Stimulated activated CD4-positive, alpha-beta T cell treated with anti-CD3 and anti-CD28 coated beads, Interleukin-2, amount 100 ng/mL, for 4 hours (primary cell): ENCODE measurements at places on chromosomes 7 and 10.

DNA sequence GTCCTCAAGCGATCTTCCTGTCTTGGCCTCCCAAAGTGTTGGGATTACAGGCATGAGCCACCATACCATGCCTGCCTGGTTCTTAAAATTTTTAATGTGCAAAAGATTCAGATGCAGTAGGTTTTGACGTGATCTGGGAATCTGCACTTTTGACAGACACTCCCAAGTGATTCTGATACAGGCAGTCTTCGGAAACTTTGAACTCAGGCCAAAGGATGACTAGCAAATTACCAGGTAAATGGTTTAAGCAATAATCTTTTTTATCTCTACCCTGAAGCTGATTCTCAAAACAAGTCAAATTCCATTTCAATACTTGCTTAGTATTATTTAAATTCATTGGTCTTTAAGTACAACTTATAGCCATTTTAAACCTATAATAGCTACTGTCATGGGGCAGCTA lies 2.6 kb upstream of the ADO start:
- no peak for DNase-seq

- no peak for DNase-seq
Observed at GRCh38 chr10:121084016-121084674, 233.0 kb downstream of the WDR11 start.

- no peak for DNase-seq
Observed at GRCh38 chr10:84177541-84178141, 4.0 kb downstream of the GPR15LG start.

GRCh38 chr7:30143748-30144251 lies 9.0 kb downstream of the MTURN start:
- DNase-seq: no peak

DNA sequence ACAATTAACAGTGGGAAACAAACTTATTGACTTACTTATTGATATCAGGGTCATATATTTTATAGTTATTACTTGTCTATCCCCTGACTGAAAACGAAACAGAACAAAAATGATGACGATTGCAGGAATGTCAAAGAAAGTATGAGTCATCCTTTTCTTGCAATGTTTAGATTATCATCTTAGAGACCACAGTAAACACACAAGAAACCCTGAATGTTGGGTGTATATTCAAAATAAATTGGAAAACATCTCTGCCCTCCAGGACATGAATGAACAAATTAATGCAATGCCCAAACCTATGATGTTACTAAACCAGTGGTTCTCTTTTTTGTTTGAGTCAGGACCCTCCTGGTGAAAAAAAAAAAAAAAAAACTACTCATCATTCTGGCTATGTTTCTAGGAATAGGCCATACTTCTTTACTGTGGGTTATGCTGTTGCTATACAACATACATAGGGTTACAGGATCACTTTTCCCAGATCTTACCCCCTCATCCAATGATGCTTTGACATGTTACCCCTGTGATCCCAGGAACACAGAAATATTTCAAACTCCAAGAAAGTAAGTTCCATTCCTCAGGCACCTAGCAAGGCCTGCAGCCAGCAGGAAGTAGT lies 623.4 kb upstream of the IGFBP3 start:
- DNase-seq: no peak

GRCh38 chr7:8817448-8818036 lies 384.1 kb downstream of the NXPH1 start:
- DNase-seq: no peak

DNA sequence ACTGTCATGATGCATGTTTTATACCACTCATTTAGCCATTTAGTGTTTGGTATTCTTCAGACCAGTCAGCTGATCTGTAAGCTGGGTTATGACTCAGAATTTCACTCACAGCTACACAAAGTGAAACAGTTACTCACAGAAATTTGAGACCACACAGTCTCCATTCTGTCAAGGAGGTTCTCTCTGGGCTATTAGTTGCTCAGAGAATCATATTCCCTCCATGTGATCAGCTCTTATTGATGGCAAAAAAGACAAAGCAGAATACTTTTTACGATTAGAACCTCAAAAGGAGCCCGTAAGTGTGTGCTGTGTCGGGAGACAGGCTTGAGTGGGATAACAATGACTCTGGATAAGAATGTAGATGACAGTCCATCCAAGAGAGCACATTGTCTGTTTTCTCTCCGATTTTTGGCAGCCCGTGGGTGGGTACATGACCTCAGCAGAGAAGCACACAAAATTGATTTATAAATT lies 277.6 kb upstream of the SORCS1 start:
- DNase-seq: no peak
